ENCODE measurements at places on chromosomes 3 and 15.

- DNase-seq: no peak
These were observed 170.4 kb upstream of the TMC3 start for GRCh38 chr15:81544385-81544784.

DNA sequence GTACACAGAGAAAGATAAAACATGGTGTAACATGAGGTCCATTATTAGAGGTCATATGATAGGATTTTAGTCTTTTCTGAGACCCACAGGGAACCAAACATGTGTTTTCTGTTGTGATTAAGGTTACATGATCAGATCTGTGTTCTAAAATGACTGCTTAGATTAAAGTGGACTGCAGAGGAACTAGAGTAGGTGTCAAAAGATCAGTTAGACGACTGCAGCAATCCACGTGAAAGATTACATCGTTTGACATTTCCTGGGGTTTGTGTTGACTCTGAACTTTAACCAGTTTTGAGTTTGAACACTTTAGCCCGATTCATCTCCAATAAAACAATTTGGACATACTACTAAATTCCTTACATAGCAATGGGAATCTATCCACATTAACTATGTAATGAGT lies 5.1 kb downstream of the MIX23 start:
- no peak for DNase-seq

DNA sequence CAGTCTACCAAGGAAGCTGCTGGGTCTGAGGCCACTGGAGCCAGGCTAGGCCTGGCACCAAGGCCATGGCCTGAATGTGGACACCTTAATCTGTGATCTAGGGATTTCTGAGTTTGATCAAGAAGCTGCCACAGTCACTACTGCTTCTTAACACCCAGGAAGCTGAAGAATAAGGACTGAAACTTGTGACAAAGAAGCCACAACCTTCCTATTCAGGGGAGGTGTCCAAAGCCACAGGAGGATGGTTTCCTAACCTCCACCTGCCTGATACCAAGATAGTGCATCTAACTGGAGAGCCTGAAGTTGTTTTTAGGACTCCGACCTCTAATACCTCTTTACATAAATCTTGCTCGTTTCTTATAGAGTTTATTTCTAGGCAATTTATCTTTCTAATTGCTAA lies 5.5 kb upstream of the ANO10 start:
- DNase-seq: no peak

DNA sequence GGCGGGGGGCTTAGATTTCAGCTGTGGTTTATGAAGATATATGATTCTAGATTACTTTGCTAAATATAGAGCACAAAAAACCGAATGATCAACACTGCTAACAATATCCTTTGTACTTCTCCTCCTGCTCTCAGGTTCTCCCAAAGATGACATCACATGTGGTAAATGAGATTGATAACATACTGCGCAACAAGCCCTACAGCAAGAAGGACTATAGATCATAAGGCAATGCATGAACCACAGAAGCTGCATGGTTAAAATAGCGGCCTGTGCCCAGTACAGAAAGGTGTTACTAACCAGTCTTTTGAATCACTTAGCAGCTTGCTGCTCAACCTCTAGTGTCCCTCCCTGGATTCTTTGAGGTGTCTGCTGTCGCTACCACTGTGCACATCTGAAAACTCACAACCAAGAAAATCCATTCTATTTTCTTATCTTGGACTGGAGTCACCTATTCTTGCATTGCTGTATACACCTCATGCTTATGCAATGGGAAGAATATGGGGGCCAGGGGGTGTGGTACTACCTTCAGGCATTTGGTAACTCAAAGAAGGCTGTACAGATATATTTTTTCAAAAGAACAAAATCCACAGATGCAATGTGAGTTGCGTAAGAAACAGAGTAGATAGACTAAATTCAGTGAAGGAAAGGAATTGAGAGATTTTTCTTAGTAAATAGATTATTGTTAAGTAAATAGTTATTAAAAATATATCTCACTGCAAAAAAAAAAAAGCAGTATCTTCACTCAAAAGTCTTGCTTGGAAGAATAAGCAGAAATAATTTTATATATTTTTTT lies 18.2 kb downstream of the SSR3 start:
- DNase-seq: no peak

GRCh38 chr3:130820976-130821375 lies 72.9 kb upstream of the ATP2C1 start:
- no peak for DNase-seq

DNA sequence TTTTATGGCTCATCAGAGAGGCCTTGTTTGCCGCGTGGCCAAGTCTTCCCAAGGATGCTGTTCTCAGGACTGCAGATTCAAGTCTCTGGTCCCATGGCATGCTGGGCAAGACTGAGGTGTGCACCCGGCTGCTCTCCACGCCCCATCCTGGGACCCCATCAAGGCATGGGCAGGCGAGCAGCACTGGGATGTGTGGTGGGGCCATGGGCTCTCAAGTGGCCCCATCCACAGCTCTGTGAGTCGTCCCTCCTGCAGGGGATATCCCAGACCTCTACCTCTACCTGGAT lies 13.1 kb upstream of the GP9 start:
- DNase-seq: no peak
